Esophagus squamous epithelium (tissue), 5 donors: ENCODE measurements at places on chromosomes 5 and 9.

- no peak for DNase-seq
Observed at GRCh38 chr5:22567983-22568382, 285.2 kb downstream of the CDH12 start.

DNA sequence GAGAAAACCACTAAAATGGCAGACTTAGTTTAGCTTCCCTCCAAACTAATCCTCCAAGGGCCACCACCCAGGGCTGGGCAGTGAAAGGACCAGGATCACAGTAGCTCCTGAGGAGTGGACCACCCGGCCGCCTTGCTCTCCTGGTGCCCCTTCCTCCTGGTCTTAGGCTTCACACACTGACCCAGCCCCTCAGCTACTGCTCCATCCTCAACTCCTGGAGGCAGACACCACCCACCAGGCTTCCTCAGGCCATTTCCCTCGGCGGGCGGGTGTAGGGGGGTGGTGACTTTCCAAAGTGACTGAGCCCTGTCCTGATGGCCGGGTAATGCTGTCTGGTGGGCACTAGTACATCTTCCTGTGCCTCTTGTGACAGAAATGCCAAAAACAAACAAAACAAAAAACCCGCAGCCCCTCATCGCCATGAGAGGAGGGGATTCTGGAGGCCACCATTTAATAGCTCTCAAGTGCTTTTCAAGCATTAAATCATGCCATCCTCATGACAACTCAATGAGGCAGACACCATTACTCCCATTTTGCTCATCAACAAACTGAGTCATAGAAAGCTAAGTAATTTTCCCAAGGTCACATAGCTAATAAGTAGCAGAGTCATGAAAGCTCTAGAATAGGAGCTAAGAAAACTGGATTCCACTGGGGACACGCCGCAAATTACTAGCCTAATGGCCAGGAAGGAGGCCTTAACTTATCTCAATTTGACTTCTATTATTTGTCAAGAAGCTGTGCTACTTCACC, 91.3 kb upstream of the LRRTM2 start:
- no peak for DNase-seq

- DNase-seq, result no peak
Observed at GRCh38 chr9:33127881-33128280, 39.3 kb downstream of the B4GALT1 start.

DNA sequence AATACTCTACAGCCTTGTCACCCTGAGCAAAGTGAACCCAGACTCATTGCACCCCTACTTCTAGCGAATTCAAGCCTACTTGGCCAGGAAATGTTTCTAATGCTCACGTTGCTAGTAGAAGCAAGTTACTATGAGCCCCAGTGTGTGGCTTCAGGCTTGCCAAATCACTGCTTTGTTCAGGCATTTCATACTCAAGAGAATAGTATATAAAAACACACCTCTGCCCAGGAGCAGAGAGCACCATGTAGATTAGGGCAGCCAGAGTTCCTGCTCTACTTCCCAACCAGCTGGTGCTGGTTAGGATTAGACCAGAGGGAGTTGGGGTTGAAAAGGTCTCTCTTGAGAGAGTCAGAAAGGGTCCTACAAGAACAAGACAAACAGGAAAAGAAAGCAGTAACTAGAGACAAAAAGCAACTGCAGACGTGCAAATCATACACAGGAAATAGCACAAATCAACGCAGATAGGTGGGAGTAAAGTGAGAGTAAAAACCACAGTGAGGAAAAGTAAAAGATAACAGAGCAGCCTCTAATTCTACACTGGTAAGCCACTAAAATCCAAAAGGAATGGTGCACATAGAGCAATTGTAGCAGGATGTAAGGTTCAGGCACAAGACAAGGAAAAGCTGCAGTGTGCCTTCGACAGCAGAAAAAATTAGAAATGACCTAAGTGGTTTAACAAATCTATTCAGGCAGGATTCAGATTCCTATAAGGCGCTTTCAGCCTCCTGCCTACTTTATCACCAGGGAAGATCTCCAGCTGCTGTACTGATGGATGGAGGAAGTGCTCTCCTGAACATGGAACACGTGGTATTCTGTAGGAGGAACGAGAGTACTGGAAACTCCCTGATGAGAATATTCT, 49.6 kb upstream of the KIF2A start:
- no peak for DNase-seq

DNA sequence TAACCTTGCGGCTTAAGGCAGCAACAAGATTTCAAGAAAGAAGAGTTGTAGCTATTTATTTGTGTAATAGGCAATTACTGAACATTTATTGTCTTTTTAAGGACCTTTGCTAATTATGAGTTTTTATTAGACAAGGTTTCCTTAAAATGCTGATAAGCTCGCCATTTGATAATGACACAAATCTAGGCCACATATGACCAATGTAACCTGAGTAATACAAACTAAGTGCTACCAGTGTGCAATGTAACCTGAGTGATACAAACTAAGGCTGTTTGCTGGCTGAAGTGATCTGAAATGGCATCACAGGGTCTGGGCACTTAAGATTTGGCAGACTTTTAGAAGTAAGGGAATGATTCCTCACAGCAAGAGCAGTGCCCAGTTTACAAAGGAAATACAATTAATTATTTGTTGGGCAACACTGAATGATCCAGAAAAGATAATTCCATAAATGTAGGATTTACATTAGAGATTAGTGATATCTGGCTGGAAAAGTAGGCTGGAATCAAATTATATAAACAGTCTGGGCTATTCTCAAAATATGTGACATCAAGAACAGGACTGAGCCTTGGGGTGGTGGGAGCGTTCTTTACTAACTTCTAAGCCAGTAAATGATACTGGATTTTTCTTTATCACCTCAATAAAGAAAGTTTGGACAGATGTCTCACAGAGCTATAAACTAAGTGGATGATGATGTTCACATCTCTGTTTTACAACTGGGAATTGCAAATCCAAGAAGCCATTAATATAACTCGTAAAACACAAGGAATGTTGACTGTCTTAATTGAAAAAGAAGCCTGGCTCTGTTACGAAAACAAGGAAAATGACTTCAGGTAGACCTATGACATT, 54.8 kb downstream of the MRPS27 start:
- DNase-seq, result no peak

DNA sequence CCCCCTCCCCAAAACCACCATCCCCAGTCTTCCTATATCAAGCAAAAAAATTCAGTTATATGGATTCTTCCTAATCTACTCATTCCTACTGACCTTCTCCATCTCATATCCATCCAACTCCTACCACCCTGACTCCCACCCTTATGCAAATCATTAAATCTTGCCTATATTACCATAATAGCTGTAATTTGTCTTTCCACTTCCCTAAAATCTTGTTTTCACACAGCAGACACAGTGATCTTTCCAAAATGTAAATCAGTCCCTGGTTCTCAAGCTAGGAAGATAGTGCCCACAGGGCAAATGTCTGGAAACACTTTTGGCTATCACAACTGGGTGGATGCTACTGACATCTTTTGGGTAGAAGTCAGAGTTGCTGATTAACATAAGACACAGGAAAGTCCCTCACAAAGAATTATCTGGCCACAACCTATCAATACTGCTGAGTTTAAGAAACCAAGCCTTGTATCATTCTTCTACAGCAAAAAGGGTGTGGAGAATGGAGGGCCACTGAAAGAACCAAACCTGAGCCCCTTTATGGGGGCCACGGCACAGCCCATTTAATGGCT, 1.4 kb downstream of the SRA1 start:
- no peak for DNase-seq

DNA sequence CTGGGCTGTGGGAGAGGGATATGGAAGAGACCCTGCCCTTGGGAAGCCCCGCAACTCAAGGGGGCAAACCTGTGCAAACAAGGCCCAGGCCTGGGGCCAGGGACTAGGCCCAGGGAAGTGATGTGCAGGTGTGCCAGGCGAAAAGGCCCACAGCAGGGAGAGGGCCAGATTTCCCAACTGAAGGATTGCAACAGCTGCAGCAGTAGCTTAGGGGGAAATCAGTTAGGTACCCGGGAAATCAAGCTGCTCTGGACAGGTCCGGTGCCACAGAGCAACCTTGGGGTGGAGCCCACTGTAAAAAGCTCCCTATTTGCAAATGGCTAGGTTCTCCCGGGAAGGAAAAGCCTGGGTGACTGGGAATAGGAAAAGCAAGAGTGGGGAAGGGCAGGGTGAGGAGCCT, 10.4 kb downstream of the GRIN1 start:
- DNase-seq, result no peak

- DNase-seq, result no peak
Observed at GRCh38 chr5:73437101-73437776, 11.3 kb downstream of the FOXD1 start.

GRCh38 chr5:174412941-174413340, 311.4 kb upstream of the MSX2 start:
- DNase-seq, result no peak

DNA sequence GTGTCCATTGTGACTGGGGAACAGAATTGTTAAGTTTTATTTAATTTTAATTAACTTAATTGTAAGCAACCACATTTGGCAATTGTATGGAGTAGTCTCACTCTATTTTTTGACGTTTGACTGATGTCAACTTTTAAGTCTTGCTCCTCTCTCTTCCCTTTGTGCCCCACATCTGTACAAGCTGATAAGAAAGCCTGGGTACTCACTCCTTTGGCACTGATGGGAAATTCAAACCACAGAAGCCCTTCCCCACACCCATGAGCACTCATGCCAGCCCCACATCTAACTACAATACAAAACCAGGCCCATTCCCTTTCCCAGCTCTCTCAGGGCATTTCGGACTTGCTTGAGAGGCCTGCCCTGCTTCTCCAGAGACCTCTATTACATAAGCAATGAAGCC, 451.5 kb upstream of the KIF2A start:
- DNase-seq, result no peak

- no peak for DNase-seq
Observed at GRCh38 chr5:159040181-159040580, 59.5 kb downstream of the EBF1 start.

GRCh38 chr5:96855031-96855872, 21.0 kb upstream of the ERAP2 start:
- DNase-seq, result no peak

DNA sequence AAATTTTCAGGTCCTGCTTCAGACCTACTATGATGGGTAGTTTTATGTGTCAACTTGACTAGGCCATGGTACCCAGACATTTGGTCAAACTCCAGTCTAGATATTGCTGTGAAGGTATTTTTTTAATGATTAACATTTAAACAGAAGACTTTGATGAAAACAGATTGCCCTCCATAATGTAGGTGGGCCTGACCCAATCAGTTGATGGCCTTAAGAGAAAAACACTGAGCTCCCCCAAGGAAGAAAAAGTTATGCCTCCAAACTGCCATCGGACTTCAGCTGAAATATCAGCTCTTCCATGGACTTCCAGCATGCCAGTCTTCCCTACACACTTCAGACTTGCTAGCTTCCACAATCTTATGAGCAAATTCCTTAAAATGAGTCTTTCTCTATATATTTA, 67.3 kb upstream of the TYRP1 start:
- DNase-seq, result no peak

- DNase-seq, result no peak
Observed at GRCh38 chr5:109830955-109831502, 141.3 kb downstream of the MAN2A1 start.

- no peak for DNase-seq
Observed at GRCh38 chr9:31232485-31232884, 1152.0 kb upstream of the ACO1 start.

DNA sequence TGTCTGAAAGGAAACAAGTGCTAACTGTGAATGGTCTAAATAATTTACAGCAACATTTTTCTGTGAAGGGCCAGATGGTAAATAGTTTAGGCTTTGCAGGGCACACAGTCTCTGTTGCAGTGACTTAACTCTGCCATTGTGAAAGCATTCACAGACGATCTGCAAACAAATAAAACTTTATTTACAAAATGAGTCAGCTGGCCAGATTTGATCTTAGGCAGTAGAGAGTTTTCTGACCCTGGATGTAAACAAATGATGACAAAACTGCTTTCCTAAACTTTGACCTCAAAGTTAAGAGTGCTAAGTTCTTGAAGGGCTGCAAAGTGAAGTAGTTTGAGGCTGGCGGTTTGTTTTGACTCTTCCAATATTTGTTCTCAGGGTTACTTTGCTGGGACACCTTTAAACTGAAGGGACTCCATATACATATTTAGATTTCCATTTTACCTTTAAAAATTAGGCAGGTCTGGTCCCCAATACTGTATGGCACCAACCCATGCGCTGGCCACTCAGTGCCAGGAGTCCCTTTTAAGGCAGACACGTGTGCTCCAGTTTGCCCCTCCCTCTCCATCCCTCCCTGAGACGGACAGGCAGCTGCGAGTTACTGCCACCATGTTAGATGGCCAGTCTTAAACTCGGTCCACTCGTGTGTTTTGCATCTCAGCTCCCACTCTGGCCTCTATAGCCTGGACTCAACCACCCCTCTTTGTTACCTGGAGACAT, 4.0 kb upstream of the ADAMTS16 start:
- DNase-seq, result no peak
